ENCODE measurements at places on chromosomes 16 and 17.

GRCh38 chr17:2468270-2468669 is 43.4 kb downstream of the METTL16 start:
- DNase-seq, result no peak

- no peak for DNase-seq
Observed at GRCh38 chr16:88378401-88378800, 4.4 kb upstream of the ZNF469 start.

DNA sequence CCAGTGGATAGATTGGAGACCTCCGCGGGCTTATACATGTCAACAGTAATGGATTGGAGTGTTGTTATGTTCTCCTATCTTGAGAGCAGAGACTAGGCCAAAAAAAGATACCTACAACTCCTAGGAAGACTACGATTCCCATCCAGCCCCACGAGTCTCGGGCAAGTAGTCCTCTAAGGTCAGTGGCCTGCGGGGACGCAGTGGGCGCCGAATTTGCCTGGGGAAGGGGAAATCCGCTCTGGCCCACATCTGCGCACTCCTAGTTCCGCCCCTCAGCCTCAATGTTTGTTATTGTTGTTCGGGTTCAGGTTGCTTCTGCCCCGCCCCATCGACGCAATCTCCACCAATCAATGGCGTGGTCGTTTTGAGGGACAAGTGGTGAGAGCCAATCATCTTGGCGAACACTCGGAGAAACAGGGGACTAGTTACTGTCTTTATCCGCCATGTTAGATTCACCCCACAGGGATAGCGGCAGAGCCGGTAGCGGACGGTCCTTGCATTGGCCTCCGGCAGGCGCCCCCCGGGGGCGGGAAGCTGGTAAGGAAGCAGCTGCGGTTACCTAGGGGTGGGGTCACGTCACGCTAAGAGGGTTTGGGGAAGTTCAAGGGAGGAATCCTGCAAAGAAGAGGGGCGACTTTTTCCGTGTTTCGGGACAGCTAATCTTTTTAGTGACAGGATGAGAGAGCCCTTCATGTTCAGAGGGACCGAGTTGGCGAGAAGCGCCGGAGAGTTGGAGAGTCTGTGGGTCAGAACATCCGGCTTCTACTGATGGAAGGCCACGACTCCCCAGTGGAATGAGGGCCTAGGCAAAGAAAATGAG is at the start of gene NBR1:
Gene NBR1 (plus strand): TSS at position 449 of the 820 bp plus-strand sequence. CDS start 4,586 bp downstream, outside the sequence.
- peak; percentile 97 for DNase-seq

- no peak for DNase-seq
Observed at GRCh38 chr16:81273223-81273950, 34.9 kb downstream of the BCO1 start.

DNA sequence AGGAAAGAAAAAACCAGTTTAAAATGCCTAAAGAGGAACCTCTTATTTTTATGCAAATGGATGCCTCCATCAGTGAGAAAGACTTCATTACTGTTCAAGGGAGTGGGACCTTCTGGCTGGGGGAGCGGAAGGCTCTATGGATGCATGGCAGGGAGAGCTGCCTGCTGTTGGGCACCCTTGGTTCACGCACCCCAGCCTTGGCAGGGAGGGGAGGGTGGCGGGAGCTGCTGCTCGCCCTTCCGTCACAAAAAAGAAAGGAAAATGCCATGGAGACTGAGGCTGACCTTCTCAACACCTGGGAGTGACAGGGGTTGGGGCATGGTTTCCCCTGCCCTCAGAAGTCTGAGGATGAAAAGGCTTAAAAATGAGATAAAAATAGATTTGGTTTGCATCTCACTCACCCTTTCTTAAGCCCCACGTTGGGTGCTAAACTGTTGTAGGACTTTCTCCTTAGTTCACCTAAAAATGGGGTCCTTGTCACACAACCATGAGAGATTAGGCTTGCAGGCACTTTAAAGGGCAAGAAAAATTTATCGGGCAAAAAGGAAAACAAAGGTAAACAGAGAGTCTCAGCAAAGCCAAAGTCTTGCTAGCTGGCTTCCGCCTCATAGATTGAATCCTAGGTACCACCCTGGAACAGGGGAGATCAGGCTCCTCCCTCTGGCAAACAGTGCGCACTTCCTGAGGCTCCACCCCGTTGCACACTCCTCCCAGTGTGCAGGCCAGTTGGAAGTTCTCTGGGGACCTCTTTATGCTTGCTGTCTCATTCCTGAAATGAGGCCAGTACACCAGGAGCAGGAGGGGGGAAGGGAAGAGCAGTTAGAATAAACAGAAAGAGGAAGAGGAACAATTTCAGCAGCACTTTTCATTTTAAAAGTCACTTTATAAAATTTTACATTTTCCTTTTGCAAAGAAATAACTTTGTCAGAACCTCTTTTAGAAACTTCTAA is 31.6 kb downstream of the PHKB start:
- no peak for DNase-seq

GRCh38 chr17:65532101-65532890 is 29.2 kb downstream of the AXIN2 start:
- DNase-seq, result peak; percentile 15

DNA sequence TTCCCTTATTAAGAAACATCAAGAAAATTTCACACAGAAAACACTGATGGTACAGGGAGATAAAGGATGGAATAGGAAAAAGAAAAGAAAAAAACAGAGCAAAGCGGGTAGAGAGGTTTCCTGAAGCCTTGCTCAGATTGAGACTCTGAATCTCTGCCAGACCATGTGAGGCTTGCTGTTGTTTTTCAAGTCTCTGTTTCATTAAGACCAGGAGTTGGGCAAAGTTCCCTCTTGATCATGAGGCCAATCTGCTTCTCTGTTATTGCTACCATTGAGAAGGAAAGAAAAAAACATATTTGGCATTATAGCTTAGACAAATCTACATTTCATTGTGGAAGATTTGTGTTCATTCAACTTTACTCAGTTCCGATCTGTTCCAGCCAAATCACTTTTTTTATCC is 201.6 kb upstream of the SOX9 start:
- DNase-seq, result no peak

DNA sequence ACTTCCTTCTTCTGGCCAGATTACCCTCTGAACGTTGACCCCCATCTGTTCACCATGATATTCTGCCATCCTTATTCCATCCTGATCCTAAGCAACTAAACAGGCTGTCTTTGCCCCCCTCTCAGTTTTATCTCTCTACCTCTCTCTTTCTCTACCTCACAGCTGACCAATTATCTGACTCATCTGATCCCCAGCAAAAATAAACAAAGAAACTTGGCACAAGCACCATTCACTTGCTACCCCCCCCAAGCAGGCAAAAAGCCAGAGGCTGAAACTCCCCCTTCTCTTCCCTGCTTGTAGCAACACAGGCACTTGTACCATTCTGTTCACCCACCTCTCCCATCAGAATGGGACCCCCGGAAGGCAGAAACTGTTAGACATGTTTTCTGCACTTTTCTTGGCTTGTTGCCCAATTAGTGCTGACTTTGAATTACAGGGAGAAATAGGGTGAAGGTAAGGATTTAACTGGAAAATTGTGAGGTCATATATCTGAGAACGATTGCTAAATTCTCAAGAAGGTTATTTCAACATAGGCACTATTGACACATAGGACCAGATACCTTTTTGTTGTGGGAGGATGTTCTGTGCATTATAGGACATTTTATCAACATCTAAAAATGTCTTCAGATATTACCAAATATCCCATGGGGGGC is 163.2 kb downstream of the TOX3 start:
- DNase-seq, result peak; percentile 43

DNA sequence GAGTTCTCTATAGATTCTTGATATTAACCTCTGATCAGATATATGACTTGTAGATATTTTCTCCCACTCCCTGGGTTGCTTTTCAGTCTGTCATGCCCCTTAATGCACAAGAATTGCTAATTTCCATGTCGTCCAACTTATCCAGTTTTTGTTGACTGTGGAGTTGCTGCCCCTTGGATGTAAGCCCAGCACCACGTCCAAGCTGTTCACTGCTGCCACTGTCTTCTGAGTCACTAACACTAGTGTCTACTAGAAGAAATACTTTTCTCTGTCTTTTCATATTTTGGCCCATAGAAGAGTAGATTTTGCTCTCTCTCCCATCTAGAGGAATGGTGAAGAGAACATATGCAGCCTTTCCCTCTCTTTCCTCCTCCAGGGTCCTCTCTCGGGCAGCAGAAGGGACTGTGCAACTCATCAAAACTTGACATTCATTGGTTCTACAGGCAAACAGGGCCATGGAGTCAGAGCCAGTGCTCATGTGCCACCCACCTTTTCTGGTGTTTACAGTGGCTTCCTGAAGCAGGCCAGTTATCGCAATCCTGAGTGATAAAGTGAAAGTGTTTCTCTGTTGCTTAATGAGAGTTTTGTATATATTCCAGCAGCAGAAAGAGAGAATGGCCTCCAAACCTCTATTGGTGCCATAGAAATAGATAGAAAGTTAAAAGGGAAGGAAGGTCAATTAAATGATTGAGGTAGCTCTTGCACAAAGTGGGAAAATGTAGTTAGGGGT is 22.6 kb upstream of the PMP22 start:
- DNase-seq, result no peak

Data from NCI-H1092 (cell line).